ENCODE measurements at places on chromosomes 13 and 19.
A peak's percentile ranks its signal among the peaks of the same experiment; 100 is the strongest.

DNA sequence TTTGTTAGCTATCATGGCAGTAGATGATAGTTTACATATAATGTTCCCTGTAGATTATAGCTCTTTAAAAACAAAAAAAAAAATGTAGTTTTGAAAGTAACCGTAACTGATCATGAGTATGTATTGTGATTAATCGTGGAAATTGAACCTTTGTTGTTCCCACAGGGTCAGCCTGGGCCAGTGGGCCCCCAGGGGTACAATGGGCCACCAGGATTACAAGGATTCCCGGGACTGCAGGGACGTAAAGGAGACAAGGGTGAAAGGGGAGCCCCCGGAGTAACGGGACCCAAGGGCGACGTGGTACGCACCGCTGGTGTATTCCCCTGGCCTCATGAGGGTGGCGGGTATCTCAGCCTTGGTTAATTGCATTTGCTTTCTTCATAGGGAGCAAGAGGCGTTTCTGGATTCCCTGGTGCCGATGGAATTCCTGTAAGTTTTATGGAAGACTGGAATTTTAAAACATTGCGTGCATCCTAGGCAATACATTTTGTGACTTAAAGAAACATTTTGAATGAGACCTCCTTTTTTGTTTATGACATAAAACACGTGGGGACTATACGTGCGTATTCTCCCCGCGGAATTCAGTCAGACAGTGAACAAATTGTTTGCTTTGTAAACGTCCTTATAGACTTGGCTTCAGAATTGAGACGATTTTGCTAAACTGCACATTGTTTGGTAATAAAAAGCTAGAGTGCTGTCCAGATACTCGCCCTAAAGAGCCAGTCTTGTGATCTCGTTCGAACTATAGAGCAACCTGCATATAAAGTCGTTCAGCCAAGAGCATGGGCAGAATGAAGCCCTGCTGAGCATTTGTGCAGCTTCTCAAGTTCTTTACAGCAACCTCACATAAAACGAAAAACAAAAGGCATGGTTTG is 117.7 kb downstream of the COL4A2 start:
- DNase-seq: no peak

DNA sequence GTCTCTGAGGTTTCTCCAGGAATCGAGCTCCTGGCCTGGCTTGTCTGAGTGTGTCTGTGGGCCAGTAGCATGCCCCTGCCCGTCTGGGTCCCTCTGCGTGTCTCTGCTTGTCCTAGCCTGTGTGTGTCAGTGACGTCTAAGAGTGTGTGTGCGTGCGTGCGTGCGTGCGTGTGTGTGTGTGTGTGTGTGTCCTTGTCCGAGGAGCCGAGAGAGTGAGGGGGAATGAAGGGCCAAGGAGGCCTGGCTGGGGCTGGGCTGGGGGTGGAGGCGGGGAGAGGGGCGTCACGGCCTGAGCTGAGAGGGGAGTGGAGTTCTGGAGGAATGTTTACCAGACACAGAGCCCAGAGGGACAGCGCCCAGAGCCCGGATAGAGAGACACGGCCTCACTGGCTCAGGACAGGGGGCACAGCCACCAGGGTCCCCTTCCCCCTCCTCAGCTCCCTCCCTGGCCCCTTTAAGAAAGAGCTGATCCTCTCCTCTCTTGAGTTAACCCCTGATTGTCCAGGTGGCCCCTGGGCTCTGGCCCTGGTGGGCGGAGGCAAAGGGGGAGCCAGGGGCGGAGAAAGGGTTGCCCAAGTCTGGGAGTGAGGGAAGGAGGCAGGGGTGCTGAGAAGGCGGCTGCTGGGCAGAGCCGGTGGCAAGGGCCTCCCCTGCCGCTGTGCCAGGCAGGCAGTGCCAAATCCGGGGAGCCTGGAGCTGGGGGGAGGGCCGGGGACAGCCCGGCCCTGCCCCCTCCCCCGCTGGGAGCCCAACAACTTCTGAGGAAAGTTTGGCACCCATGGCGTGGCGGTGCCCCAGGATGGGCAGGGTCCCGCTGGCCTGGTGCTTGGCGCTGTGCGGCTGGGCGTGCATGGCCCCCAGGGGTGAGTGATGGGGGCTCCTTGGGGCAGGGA is at the start of gene AXL:
Gene AXL (plus strand): TSS at position 609 of the 893 bp plus-strand sequence. CDS start 170 bp downstream, at position 779.
- no peak for DNase-seq

GRCh38 chr13:110377178-110377825 is 70.2 kb downstream of the COL4A2 start:
- DNase-seq: no peak

DNA sequence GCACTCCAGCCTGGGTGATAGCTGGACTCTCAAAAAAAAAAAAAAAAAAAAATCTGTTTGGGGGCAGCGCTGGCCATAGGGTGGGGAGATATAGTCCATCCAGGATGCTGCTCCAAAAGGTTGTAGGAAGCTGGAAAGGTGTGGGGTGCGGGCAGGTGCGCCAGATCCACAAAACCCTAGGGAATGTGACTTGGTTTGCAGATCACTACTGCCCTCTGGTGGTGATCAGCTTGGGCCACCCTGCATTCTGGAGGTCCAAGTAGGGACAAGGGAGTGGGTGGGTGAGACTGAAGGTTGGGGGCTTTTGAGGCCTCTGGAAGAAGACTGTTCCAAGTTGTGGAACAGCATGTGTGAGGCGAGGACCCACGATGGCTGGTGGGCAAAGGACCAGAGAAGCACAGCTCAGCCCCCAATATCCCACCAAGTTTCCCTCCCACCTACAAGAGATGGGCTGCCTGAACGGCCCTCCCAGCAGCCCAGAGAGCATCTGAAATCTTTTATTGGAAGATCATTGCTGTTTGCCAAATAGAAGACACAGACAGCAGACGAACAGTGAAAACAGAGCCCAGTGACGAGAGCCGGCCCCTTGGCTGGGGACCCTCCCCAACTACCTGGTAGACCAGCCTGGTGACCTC is 10.4 kb upstream of the TYK2 start:
- peak; percentile 84 for DNase-seq

DNA sequence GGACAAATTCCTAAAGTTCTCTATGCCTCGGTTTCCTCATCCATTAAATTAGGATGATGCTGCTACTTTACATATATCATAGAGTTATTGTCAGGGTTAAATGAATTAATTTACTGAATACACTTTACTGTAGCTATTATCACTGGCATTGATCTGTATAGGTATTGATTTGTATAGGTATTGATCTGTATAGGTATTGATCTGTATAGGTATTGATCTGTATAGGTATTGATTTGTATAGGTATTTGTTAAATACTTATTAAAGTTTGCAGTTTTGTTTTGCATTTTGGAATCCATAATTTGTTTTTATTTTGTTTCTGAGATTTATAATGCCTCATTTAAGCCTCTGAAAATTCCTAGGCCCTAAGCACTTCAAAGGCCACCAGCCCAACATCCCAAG is 2.4 kb upstream of the PPP2R1A start:
- DNase-seq: no peak

DNA sequence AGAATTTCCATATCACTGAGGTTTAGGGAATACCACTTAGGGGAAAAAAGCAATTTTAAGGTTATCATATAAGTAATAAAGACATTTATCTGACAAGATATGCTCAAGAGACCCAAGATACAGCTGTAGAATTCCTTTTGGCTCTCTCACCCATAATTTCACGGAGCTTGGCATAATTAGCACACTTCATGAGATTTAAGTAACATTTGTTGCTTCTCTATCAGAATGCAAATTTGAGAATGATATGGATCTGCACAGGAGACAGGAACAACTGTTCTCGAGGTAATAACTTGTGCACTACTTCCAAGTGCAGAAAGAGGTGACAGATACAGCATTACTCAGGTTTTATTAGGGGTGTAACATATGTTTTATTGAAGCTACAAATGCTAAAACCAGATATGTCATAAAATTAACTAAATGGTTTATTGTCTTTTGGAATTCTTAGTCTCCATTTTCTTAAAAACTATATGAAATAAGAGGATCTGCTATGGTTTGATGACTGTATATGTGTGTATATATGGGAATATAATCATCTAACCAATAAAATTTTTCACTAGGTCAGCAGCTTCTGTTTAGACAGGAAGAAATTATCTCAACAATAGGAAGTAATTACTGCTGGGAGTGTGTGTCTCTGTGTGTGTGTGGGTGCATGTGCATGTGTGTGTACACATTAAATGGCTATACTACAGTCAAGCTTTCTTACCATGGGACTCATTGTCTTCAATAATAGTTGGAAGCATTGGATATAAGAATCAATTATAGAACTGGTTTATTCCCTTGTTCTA is 401.3 kb downstream of the PCDH17 start:
- DNase-seq: no peak

DNA sequence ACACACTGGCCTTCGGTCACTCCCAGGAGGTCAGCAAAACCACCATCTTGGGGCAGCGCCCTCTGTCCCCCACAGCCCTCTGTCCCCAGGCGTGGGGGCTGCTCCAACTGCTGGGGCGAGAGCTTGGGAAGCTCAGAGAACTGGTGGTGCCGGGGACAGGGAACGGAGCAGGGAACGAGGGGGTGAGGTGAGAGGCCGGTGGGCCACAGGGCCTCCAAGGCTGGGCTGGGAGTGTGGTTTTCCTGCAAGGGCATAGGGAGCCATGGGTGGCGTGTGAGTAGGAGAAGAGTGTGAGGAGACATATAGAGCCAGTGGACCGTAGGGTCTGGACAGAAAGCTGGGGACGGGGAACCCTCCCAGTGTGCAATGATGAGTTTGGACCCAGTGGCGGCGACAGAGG is 34.1 kb downstream of the F2RL3 start:
- no peak for DNase-seq

GRCh38 chr13:73672492-73672891 is 461.7 kb downstream of the KLF12 start:
- DNase-seq: no peak

DNA sequence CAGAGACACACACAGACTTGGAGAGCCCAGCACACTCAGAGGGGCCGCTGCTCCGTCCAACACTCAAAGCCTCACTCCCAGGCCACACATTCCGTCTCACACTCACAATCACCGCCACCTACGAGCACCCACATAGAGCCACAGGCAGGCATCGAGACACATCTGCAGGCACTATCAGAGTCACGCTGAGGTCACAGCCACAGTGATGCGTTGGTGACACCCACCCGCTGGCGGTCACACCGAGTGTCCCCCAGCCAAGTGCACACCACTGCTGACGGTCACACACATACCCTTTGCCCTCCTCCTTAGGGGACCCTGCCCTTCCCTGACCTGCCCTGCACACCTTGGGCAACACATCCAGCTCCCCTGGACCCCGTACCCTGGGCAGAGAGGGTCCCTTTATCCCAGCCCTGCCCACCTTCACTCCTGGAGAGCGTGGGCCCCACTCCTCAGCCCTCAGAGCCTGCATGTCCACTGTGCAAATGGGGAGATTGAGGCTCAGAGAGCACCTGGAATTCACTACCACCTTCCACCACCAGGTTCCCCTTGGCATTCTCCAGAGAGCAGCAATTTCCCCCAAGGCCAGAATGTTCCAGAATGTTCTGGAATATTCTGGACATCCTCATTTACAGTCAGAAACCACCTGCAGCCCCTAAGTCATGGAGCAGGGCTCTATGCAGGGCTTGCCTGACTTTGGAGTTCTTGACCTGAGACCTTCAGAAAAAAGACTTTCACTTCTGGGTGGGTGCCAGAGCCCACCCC is 5.4 kb downstream of the FUT5 start:
- DNase-seq: no peak

DNA sequence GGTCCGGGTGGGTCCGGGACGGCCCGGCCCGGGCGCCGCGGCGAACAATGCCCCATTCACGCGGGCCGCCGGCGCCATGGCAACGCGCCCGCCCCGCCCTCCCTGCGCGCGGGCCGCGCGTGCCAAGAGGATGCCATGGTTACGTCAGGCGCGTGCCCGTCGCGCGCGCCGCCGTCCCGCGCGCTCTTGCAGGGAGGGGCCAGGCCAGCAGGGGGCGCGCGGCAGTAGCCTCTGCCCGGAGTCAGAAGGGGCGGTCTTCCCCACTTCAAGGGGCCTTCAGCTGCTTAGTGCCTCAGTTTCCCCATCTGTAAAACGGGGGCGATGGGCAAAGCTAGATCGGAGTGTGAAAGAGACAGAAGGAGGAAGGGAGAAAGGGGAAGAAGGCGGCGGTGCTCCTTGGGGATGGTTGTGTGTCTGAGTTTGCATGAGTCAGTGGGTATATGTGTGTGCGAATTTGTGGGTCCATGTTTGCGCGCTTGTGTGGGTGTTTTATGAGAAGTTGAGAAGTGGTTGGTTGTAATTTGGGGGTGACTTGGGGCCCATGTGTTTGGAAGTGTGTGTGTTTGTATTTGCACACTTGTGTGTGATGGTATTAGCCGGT is 11.6 kb upstream of the NFIX start:
- peak; percentile 75 for DNase-seq

DNA sequence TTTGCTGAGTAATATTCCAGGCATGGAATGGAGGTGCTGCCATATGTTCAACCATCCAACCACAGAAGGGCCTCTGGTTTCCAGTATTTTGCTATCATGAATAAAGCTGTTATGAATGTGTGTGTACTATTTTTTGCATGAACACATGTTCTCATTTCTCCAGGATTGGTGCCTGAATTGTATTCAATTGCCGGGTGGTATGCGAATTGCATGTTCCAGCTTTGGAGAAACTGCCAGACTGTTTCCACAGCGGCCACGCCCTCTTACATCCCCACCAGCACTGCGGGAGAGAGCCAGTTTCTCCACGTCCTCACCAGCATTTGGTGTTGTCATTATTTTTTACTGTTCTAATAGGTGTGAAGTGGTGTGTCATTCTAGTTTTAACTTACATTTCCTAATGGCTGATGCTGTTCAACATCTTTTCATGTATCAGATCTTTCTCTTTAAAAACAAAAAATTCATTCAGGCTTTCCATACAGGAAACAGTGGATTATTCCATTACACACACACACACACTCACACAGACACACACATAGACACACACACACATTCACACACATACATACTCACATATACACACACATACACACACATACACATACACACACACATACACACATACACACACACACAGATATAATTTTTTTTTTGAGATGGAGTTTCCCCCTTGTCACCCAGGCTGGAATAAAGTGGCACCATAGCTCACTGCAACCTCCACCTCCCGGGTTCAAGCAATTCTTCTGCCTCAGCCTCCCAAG is 154.1 kb downstream of the PTPRS start:
- DNase-seq: peak; percentile 31

DNA sequence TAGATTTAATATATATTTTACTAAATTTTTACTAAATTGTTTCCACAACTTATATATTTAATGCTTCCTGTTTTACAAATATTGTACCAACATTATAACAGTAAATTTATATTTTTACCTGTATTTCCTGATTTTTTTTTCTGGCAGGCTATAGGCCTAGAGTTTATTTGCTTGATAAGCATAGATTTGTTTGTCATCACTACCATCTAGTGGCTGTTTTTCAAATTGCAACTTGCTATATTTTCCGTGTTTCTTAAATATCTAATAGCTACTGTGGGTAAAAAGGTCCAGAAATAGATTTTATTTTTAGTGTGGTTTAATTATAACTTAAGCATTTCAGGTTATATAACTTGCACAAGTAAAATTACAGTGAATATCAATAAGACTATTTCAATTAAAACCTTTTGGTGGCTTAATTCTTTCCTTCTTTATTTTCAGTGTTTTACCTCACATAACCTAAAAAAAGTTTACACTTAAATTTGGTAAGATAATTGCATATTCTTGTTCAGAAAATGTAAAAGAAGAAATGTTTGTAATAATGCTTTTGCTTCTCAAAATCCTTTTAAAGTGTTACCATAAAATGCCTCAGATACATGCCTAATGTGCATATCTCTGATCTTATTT is 60.6 kb downstream of the NDFIP2 start:
- DNase-seq: peak; percentile 70

GRCh38 chr19:32318884-32319520 is 26.4 kb upstream of the ZNF507 start:
- no peak for DNase-seq

GRCh38 chr13:26919311-26919710 is 158.7 kb upstream of the GPR12 start:
- no peak for DNase-seq

GRCh38 chr13:111372651-111373425 is 52.4 kb downstream of the TEX29 start:
- DNase-seq: no peak

- DNase-seq: no peak
These were observed 6.5 kb upstream of the SIN3B start for GRCh38 chr19:16822648-16823047.

Data from NCI-H2171 treated with DMSO at 0.1 percent for 48 hours (cell line).